ENCODE measurements at places on chromosomes 2 and 18.

GRCh38 chr2:135043345-135043744 is 3.9 kb downstream of the MAP3K19 start:
- DNase-seq: peak; percentile 18

- no peak for DNase-seq
These were observed 9.2 kb upstream of the ADCY3 start for GRCh38 chr2:24929230-24929629.

- no peak for DNase-seq
These were observed 1256.2 kb upstream of the CRIM1 start for GRCh38 chr2:35099342-35099741.

- peak; percentile 3 for DNase-seq
These were observed 222.3 kb downstream of the HDAC4 start for GRCh38 chr2:239178484-239178883.

DNA sequence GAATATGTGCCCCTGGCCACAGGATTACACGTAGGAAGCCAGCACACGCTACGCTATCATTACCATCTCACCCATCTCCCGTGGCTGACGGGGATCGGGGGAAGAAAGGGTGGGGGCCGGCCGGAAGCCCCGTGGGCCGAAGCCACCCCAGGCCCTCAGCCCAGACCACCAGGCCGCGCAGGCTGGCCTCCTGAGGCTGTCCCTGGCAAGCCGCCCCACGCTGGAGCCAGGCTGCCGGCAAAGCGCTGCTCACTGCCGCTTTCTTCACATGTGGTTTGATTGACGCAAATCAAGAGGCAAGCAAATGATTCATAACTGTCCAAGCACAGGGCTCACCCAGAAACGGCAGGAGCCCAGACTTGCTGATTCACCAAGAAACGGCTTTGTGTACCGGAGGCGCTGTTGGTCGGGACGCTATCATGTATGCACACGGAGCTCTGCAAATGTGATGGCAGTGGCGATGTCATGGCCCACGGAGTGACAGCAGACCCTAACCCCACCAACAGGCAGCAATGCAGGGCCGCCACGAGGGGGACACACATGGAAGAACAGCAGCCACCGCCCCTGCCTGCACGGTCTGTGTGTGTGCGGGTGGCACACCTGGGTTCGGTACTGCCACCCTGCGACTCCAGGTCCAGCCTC is 125.7 kb downstream of the HDAC4 start:
- DNase-seq: peak; percentile 36

GRCh38 chr2:140586379-140586778 is 1544.4 kb downstream of the LRP1B start:
- DNase-seq: peak; percentile 46

DNA sequence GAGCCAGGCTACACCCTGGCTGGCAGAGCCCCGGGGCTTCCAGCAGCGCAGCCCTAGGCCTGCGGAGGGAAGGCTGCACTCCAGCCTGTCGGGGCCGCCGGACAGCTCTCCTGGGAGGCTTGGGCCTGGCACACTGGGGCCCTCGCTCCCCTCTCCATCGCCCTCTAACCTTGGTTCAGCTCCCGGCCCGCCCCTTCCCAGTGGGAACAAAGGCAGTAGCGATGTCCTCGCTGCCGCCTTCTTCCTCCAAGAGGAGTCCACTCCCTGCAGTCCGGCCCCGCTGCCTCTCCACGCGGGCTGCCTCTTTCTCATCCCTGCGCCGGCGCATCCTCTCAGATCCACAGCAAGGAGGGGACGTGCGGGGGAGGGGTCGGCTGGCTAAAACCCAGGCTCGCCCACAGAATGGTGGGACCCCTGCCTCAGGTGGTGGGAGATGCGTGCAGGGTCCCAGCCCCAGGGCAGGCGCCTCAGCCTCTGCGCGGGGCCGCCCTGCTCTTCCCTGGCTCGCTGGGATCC is 138.1 kb downstream of the TWIST2 start:
- no peak for DNase-seq

DNA sequence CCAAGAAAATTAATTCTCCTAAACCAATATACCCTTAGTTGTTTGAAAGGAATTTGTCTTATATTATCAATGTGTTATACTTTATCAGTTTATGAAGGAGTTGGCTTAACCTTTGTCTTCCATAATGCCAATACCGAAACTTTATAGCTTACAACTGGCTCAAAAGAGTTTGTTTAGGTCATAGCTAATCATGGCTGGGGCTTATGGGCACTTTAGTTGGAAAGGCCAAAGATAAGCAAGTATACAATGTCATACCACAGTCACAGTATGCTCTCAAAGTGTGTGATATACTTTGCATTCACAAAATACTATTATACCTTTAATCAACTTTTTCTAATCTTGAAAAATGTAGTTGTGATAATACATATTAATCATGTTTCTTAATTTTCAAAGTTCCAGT is 2.3 kb downstream of the KLHL41 start:
- DNase-seq: no peak

DNA sequence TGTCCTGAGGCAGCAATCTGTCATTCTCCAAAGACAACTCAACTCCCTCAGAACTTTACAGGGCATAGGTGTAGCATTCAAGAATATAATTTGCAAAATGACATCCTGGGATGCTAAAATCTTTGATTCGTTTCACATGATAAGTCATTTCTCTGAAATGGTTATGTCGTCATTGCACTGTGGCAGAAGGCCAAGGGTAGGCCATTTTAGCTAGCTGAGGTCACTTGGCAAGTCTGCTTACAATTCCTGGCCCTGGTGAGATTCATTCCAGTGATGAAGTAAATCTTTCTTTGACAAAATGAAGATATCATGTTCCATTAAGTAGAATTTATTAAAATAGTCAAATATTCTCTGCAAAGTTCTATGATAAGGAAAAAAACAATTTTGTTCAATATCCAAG is 1410.3 kb upstream of the LRRTM1 start:
- no peak for DNase-seq

DNA sequence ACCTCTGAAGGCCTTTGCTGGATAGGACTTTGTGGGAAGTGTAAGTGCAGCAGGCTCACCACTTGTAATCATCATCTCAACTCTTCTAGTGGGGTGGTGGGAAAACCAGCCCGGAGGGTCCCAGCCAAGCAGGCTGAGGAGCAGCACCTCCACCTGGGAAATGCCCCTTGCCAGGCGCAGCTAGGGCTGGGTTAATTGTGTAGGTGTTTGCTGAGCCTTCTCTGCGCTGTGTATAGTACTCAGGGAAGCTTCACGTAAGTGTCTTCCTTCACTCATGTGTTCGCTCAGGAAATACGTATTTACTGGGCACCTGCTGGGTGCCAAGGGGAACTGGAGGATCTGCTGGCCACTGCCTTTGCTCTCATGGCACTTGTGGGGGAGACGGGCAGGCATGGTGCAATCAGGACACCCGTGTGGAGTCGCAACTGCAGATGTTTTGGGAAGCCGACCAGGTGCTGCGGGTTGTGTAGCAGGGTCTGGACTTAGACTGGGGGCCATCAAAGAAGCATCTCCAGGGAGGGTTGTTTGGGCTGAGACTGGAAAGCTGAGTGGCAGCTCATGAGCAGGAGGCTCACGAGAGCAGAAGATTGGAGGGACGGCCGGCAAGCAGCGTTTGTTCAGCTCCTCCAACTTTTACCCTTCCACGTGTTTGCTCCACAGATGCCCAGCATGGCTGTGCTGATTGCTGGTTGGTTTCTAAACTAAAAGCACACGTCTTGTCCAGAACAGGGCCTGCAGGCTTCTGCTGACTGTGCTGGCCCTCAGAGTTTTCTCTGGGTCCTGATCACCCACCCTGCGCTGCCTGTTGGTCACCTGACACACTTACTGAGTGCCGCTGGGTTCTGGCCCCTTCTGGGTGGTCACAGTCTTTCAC is 164.6 kb downstream of the LDLRAD4 start:
- no peak for DNase-seq

GRCh38 chr18:36496022-36496421 is 198.5 kb downstream of the FHOD3 start:
- DNase-seq: no peak

DNA sequence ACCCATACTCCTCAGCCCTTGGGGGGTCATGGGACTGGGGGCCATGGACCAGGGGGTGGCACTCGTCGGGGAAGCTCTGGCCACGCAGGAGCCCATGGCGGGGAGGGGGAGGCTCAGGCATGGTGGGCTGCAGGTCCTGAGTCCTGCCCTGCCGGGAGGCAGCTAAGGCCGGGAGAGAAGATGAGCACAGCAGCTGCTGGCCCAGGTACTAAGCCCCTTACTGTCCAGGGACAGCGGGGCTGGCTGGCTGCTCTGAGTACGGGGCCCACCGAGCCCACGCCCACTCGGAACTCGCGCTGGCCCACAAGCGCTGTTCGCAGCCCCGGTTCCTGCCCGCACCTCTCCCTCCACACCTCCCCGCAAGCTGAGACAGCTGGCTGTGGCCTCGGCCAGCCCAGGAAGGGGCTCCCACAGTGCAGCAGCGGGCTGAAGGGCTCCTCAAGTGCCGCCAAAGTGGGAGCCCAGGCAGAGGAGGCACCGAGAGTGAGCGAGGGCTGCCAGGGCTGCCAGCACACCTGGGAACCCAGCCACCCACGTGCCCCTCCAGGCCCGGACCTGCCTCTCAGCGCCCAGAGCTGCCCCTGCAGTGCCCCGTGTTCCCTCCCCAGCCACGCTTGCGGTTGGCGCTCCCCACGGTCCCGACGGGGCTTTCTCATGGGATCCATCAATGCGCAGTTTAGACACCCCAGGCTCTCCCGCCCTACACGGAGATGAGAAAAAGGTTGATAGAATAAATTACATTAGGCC is 33.6 kb upstream of the ZNF236 start:
- no peak for DNase-seq

GRCh38 chr2:30178618-30179434 is 32.0 kb downstream of the YPEL5 start:
- no peak for DNase-seq

- no peak for DNase-seq
These were observed 251.9 kb upstream of the CHAC2 start for GRCh38 chr2:53515435-53516332.

- DNase-seq: peak; percentile 52
These were observed 18.8 kb upstream of the HAAO start for GRCh38 chr2:42810971-42811811.

- DNase-seq: no peak
These were observed 1.0 kb upstream of the CHST10 start for GRCh38 chr2:100418406-100418962.

DNA sequence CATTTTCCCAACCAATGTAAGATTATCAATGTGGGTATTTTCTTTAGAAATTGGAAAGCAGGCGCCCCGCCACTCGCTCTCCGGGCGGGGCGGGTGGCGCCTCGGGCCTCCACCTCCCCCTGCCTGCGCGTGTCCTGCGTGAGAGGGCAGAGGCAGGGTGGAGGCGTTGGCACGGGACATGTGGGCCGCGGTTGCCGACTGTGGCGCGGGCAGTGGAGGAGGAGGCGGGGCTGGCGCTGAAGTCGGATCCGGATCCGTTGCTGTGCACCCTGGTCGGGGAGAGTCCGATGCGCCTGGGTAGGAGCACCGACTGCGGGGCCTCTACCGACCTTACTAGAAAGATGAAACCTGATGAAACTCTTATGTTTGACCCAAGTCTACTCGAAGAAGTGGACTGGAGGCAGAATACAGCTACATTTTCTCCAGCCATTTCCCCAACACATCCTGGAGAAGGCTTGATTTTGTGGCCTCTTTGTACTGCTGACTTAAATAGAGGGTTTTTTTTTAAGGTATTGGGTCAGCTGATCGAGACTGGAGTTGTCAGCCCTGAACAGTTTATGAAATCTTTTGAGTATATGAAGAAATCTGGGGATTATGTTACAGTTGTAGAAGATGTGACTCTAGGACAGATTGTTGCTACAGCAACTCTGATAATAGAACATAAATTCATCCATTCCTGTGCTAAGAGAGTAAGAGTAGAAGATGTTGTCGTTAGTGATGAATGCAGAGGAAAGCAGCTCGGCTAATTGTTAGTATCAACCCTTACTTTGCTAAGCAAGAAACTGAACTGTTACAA is 37.9 kb downstream of the PMS1 start:
- peak; percentile 12 for DNase-seq

- no peak for DNase-seq
These were observed 62.6 kb upstream of the ZNF397 start for GRCh38 chr18:35178260-35178659.

DNA sequence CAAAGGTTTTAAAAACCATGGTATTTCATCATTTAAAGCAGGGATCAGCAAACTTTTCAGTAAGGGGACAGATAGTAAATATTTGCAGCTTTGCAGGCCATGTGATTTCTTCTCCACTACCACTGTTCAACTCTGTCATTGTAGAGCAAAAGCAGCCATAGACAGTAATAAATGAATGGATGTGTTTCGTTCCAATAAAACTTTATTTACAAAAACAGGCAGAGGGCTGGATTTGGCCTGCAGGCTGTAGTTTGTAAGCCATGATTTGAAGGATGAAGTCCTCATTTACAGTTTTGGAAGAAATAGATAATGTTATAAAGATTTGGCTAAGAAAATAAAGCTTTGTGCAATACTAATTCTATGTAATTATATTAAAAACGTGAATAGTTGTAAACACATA is 1.8 kb downstream of the SERPINB12 start:
- DNase-seq: no peak

DNA sequence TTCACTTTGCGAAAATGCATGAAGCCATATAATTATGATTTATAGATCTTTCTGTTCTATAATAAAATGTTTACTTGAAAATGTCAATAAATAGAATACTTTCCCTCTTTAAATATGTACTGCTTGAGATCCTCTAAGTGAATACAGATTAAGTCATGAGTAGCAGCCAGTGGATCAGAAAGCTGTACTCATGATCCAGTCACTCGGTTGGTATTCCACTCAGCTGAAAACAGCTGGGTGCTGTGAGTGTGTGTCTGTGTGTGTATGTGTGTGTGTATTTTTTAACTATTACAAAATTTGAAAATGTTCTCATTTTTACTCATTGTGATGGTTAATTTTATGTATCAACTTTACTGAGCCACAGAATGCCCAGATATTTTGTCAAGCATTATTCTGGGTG is 141.6 kb upstream of the CYP26B1 start:
- no peak for DNase-seq

DNA sequence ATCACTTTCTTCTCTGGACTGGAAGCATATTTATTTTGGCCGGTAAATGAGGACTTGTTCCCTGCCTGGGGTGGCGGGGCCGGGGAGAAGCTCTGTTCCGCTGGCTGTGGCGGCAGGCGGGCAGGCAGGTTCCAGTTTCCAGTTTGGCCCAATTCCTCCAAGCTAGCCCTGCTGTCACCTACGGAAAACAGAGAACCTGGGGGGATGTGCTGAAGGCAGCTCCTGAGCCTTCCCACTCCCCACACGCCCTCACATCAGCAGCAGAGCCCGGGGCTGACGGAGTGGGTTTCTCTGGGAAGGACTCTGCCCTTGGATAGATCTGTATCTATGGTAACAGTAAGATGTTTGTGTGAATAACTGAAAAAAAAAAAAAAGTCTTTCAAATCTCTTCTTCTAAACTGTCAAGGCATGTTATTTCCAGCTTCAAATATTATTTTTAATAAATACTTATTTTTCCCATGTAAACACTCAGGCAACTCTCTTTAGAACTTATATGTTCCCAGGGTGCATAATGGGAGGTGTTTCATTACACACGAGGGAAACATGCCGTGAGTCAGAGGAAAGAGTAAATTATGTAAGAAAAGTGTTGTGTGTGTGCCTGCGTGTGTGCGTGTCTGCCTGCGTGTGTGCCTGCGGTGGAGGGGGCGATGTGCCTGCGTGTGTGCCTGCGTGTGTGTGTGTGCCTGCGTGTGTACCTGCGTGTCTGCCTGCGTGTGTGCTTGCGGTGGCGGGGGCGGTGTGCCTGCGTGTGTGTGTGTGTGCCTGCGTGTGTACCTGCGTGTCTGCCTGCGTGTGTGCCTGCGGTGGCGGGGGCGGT is 116.1 kb upstream of the ZNF516 start:
- no peak for DNase-seq

- no peak for DNase-seq
These were observed 3.6 kb upstream of the RAB31 start for GRCh38 chr18:9704233-9705118.
